ENCODE measurements at places on chromosomes 13 and 19.

- DNase-seq: peak; percentile 14
These were observed 118.6 kb upstream of the ZNF536 start for GRCh38 chr19:30253581-30253996.

DNA sequence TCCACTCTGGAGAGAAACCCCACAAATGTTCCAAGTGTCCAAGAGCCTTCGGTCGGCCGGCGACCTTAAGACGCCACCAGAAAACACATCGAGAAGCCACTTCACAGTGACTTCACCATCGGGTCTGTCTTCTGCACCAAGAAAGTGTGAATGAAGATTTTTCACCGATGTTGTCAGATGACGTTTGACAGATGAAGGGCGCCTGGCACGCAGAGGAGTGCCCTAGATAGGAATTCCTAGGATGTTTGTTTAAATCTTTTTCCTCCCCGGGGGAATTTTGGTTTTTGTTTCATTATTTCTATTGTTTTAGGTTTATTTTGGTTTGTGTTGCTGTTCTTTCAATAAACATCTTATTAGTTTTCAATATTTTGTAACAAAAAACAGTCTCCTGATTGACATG lies 7.0 kb downstream of the ZSCAN5C start:
- DNase-seq: no peak

- peak; percentile 85 for DNase-seq
These were observed 1.9 kb downstream of the RRAS start for GRCh38 chr19:49637821-49638738.

GRCh38 chr13:90413548-90413947 lies 933.9 kb upstream of the MIR17HG start:
- no peak for DNase-seq

DNA sequence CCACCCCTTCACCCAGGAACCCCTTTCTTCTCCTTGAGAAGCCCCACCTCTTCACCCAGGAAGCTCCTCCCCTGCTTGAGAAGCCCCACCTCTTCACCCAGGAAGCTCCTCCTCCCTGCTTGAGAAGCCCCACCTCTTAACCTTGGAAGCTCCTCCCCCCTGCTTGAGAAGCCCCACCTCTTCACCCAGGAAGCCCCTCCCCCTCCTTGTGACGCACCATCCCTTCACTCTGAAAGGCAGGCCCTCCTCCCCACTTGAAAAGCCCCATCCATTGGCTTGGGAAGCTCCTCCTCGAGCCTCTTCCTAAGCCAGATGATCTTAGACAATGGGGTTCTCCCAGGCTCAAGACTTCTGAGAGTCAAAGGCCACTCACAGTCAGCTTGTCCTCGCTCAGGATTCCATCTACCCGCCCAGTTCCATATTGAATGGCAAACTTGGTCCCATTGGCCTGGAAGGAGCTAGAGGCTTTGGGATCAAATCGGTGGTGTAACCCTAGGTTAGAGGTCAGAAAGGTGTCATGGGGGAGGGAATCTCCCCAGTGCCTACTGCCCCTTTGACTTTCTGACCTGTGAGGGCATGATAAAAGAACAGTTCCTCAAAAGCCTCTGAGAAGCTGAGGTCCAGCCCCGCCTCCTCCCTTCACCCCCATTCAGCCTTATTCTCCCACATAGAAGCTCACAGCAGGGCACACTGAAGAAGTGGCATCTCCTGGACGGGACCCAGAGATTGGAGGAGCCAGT lies 4.0 kb downstream of the NAPSA start:
- DNase-seq: no peak

DNA sequence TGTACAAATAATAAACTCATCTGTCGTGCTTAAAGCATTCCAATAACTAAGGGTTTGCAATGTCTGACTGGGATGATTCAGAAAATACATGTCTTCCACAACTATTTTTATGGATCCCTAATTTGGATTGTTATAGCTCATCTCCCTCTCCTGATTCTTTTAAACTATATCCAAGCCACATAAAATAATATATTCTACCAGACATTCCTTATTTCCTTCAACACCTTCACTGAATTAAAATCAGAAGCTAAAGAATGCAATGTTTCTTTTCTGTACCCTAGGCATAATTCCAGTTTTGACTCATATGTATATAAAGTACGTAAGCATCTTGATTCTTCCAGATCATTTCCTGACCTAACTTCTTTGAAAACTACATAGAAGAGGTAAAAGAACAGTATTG lies 420.4 kb downstream of the EFNB2 start:
- no peak for DNase-seq

DNA sequence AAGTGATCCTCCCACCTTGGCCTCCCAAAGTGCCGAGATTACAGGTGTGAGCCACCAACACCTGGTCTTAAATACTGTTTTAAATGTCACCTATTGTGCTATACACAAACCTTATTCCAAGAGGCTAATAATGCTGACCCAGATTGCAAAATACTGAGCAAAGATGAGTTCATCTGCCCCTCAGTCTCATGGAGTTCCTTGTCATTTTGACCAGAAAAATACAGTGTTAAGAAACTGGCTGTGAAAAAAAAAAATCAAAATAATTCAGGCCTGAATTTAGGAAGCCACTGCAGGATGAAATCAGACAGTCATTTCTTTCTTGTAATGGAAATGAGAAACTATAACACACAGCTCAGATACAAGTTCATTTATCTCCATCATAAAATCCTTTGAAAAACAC lies 59.9 kb downstream of the TBC1D4 start:
- no peak for DNase-seq

DNA sequence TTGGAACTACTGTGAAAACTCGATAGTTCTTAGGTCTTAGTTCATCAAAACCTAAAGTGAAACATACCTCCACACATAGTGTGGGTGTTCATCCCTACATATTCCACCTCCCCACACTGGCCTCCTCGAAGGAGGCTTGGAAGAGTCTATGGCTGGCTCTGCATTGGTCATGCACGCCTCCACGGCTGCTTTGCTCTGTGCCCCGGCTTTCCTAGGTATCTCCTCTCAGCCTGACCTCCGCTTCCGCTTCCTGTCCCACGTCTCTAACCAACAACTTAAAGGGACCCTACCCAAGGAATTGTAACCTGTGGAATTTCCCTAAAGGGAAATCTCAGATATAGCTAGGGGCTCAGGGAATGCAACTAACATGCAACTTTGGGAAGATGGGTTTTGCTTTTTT lies 79.7 kb upstream of the MBNL2 start:
- no peak for DNase-seq

- DNase-seq: no peak
These were observed 5.7 kb upstream of the IFNL2 start for GRCh38 chr19:39262496-39262895.

DNA sequence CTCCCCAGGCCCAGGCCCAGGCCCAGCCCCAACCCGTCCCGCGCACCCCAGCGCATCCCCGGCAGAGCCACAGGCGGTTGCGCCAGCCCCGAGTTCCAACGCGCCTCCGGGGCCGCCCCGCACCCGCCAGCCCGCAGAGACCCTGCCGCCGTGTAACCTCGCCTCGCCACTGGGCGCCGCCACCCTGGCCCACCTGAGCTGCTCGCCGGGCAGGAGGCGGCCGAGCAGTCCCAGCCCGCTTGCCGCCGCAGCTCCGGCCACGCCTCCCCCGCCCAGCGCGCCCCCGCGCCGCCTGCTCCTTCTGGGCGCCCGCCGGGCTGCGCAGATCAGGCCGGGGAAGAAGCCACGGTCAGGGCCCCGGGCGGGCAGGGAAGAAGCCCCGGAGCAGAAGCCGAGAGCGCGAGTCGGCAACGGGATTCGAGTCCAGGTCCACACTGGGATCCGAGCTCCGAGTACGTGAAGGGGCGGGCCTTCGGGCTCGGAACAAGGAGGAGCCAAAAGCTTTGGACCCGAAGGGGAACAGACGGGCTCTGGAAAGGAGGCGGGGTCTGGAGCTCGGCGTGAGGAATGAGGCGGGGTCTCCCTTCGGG lies at the start of gene MBOAT7:
Gene MBOAT7 (minus strand): TSS at position 436 of the 590 bp plus-strand sequence. CDS start 1,072 bp downstream, outside the sequence.
- DNase-seq: no peak

GRCh38 chr13:40749327-40749726 lies 21.7 kb downstream of the MRPS31 start:
- DNase-seq: no peak

DNA sequence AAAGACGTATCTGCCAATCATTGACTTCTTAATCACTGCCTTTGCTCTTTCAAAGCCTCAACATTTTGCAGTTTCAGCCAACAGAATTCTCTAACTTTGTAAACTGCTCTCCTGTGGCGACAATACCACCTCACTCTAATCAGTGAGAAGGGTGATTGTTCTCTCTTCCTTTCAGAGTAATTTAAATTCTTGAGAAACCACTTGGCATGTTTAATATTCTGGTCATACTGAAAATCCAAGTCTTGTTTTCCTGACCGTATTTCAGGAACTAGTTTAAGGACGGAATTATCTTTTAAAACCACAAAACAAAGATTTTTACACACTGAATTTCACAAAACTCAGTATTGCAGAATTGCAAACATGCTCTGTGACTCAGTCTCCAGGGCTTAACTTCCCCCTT lies 5.2 kb upstream of the CDC16 start:
- no peak for DNase-seq

- no peak for DNase-seq
These were observed 13.0 kb downstream of the CIC start for GRCh38 chr19:42281827-42282762.

DNA sequence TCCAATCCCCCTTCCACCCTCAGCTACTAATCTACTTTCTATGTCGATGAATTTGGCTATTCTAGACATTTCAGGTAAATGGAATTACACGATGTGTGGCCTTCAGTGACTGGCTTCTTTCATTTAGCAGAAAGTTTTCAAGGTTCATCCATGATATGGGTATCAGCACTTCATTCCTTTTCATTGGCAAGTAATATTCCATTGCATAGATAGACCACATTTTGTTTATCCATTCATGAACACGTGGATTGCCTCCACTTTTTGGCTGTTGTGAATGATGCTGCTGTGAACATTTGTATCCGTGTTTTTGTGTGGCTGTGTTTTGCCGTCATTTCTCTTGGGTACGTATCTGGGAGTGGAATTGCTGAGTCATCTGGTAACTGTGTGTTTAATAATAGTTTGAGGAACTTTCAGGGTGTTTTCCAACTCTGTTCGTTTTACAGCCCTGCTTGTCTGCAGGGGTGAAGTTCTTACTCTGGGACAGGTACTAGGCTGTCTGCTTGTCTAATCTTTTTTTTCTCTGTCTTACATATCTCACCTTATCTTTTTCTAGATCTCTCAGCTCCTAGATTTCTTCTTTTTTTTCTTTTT lies 32.5 kb downstream of the MARK4 start:
- no peak for DNase-seq

- no peak for DNase-seq
These were observed 10.9 kb downstream of the NCR1 start for GRCh38 chr19:54916822-54917221.

DNA sequence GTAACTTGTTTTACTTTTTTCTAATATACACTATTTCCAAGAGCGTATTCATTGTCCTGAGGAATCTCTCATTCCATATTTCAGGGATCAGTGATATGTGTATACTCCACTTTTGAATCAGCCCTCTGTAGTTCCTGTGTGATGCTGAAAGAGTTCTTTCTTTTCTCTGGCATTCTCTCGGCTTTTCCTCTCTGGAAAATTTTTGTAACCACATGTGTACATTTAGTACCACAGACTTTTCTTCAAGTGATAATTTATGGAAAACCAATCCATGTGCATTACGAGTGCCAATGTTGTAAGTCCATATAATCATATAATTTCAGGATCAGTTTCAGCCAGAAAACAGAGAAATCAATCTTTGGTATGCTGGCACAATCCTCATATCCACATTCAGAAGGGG lies 102.2 kb upstream of the MBNL2 start:
- DNase-seq: no peak

GRCh38 chr19:50300814-50301606 lies 28.2 kb downstream of the KCNC3 start:
- no peak for DNase-seq

GRCh38 chr13:90068658-90069057 lies 1278.8 kb upstream of the MIR17HG start:
- DNase-seq: no peak

GRCh38 chr19:1746401-1747284 lies 6.7 kb upstream of the ONECUT3 start:
- DNase-seq: peak; percentile 22

- no peak for DNase-seq
These were observed 16.7 kb downstream of the SYDE1 start for GRCh38 chr19:15123900-15124299.

DNA sequence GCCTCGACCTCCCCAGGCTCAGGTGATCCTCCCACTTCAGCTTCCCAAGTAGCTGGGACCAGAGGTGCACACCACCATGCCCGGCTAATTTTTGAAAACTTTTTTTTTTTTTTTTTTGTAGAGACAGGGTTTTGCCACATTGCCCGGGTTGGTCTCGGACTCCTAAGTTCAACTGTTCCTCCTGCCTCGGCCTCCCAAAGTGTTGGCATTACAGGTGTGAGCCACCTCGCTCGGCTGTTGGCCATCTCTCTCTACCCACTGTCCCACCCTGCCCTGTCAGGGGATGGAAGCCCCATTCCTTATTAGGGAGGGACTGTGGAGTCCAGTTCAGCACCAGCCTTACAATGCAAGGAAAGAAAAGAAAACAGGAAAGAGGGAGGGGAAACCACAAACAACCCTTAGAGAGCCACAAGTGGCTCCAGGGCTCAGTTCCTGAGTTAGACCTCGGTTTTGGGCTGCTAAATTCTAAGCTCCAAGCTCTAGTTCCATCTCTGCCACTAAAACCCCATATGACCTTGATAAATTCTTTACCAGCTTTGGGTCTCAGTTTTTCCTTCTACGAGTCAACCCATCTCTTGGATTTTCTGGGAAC lies 31.7 kb downstream of the ACTL9 start:
- DNase-seq: no peak

DNA sequence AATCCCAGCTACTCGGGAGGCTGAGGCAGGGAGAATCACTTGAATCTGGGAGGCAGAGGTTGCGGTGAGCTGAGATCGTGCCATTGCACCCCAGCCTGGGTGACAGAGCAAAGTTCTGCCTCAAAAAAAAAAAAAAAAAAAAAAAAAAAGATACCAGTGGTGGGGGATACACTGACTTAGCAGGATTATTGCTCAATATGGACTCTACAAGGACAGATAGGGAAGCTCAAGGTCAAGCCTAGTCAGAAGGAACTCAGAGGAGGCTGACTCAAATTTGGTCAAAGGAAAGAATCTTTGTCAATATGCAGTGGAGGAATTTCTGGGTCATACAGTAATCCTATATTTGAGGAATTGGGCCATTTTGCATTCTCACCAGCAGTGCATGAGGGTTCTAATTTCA lies 6.7 kb upstream of the DIAPH3 start:
- DNase-seq: no peak

- DNase-seq: peak; percentile 82
These were observed 36.0 kb downstream of the MBNL2 start for GRCh38 chr13:97257800-97258799.

- DNase-seq: no peak
These were observed 185.8 kb downstream of the B3GLCT start for GRCh38 chr13:31385540-31385939.

DNA sequence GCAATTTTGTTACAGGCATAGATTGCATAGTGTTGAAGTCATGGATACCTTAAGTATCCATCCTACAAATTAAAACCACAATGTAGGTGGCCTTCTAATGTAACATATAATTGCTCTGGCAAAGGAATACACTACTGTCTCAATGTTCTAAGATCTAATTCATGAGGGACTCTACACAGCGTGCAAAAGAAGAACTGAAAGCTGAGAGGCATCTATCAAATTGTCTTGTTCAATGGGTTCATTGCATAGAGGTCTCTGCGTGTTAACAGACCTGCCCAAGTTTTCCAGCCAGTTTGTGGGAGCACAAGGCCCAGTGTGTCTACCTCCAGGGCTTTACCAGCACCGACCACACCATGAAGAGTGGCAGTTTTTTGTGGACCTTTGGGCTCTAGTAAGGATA lies 451.4 kb downstream of the ITGBL1 start:
- DNase-seq: no peak

Data from LoVo (cell line).